ENCODE measurements at places on chromosomes 7 and 10.
A peak's percentile ranks its signal among the peaks of the same experiment; 100 is the strongest.

DNA sequence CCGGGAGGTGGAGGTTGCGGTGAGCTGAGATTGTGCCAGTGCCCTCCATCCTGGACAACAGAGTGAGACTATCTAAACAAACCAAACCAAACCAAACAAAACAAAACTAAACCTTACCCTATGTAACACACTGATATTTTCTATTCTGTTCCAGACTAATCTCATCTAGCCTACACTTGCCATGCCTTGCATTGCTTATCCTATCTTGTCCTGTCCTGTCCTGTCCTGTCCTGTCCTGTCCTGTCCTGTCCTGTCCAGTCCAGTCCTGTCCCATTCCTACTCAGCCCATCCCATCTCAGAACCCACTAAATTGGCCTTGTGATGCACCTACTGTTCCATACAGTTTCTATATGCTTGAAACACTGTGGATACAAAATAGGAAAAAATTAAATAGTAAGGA is 64.7 kb upstream of the HDAC9 start:
- DNase-seq: no peak

GRCh38 chr7:73977619-73978618 is 50.1 kb upstream of the ELN start:
- no peak for DNase-seq

DNA sequence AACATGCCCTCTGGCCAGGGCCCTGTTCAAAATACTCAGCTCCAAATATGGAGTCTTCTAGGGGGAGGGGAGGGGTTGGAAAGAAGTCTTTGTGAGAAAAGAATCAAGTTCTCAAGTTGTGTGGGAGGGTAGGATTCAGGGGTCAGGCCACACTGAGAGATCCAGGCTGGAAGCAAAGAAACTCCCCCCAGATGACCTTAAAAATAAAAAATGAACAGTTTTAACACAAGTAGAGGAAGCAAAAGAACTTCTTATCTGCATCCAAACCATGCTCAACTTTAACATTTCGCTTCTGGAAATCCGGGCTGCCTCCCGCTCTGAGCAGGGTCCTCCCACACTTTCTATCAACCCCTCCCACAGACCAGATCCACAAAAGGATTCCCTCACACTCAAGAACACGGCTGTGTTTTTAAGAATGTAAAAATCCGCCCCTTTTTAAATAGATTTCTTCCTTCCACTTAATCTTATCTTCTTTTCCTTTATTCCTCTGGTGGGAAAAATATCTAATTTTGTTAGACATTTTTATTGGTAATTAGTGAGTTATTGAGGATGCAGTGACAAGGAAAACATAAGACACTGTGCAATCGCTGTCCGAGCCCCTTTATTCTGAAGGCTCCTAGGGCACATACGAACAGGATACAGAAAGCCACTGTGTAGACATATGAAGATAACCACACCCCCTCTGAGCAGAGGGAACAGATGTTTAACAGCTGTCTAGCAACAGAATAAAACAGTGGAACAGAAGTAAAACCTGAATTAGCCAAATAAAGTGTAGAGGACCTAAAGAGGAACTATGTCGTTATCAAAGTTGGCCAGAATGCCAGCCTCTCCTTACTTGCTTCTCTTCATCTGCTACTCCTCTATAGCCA is 43.8 kb downstream of the CYTH3 start:
- peak; percentile 13 for DNase-seq

DNA sequence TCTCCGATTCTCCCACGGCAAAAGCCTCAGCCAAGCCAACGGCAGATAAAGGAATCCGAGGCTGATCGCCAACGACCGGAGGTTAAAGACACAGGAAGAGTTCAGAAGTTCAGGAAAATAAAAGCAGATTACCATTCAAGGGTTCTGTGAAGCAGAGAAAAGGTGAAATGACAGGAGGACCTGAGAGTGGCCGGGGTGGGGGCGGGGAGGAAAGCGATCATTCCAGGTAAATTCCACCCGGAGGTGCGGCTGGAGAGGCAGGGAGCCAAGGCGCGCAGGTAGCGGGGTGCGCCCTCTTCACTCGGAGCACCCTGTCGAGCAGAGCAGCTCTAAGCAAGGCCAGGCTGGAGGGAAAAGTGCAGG is 35.3 kb upstream of the SEPHS1 start:
- no peak for DNase-seq

DNA sequence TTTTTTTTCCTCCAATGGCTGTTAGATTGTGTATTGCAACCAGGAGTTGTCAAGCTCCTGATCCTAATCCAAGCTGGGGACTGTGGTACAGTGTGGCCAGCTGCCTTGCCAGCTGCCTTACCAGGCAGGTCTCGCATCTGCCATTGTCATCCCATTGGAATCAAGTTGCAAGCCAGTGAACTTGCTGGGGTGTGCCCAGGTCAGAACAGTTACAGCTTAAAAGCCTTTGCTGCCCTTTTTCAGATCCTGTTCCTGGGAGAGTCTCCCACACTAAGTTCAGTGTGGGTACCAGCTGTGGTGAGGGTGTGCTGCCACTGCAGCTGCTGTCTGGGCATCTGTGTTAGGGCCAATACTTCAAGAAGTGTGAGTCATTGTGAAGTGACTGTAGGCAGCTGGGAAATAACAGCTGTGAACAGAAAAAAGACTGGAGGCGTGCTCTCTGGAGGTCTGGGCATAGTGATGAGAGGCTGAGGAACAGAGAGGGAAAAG is 72.8 kb downstream of the CCNY start:
- no peak for DNase-seq

DNA sequence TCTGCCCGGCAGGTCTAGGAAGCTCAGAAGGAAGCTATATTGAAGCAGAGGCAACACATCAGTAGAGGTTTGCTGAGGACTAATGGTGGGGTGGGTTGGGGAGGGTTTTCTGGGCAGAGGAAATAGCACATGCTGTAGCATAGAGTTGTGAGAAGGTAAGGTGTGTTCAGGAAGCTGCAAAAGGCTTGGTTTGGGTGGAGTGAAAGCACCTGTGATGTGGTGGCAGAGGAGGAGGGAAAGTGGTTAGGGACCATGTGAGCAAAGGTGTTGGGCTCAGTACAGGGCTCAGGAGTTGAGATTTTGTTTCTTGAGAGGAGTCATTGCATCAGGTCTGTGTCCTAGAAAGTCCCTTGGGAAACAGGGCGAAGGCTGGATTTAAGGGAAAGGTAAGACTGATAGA is 294.6 kb downstream of the SORCS3 start:
- peak; percentile 32 for DNase-seq

DNA sequence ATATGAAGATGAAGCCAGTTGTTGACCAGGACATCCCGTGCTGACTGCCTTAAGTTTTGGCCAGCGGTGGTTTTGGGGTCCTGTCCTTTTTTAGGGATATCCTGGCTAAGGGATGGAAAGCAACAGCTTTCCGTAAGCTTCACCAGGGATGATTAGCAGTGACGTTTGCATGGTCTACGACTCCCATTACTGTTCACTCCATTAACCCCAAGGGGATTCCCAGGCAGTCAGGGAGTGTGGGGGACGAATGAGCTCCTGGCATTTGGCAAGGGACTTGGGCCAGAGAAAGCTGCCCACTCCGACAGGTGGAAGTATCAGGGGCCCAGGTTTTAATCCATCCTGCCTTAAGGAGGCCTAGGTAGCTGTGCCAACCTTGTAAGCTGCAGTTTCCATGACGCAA is 66.8 kb downstream of the ITGB1 start:
- DNase-seq: no peak

DNA sequence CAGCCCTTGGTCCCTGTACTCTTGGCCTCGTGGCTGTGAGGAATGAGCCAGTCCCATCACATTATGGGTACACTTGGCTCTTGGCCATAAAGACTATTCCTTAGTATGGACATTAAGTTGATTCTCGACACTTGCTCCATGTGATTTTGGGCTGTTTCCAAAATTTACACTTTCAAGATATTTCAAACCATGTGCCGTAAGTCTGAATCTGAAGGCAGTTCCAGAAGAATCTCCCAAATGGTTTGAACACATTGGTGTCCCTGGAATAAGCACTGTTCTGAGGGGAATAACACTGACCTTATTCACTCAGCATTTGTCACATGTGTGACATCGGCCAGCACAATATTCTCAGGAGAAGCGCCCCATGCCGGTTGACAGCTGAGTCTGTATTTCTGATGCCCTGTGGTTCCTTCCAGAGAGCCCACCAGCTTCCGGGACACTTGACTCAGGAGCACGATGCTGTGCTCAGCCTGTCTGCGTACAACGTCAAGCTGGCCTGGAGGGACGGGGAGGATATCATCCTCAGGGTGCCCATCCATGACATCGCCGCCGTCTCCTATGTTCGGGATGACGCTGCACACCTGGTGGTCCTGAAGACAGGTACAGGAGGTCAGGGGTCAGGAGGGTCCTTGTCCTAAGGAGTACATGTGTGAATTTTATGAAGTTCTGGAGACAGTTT is 24.6 kb downstream of the NACAD start:
- no peak for DNase-seq

DNA sequence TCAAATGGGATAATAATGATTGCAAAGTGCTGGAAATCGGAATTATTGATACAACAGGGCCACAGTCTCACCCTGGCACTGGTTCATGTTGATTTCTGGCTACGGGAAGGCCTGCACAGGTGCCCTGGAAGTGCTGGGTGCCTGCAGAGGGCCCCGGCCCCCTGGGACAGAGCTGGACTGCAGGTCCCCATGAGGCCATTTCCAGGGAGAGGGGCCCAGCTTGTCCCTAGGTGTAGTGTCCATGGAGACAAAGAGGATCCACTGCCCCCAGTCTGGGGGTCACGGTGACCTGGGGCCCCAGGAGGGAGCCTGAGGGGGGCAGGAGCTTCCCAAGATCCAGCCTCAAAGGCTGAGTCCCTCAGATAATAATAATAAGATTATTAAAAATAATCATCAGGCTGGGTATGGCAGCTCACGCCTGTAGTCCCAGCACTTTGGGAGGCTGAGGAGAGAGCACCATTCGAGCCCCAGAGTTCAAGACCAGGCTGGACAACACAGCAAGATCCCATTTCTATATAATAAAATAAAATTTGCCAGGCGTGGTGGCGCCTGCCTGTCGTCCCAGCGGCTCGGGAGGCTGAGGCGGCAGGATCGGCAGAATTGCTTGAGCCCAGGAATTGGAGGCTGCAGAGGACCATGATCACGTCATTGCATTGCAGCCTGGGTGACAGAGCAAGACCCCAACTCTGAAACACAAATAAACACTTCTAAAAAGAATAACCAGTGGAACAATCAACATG is 98.1 kb downstream of the MICALL2 start:
- DNase-seq: no peak

DNA sequence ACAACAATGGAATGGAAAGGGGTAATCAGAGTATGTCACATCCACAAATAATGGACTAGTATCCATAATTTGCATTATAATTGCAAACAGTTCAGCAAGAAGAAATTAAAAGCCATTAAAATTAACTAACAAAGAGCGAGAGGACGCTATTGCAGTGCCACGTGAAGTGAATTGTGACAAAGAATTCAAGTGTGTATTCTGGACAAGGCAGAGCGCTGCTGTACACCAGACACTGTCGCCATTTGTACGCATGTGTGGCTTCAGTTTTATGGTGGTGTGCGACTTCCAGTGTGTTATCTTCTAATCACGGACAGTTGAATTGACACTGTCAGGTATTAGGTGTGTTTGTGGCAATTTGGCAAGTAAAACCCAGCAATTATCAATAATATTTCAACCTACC is 11.3 kb downstream of the CYP3A5 start:
- no peak for DNase-seq

- no peak for DNase-seq
Measured at GRCh38 chr10:106310596-106310995, 853.9 kb downstream of the SORCS1 start.

DNA sequence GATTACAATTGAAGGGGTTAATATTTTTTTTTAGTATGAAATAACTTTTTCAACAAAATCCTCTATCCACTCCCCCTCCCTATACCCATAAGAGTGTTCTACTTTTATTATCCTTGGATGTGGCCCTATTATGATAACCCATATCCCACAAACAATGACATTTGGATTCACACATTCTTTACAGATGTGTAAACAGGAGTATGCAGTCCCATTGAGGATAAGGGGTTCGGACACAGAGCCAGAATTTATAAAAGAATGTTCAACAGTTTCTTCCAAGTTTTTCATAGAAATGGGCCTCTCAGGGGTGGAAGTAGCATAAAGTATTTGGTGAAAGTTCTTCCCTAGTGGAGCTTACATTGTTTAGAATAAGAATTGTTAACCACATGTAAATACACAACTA is 16.1 kb upstream of the PCLO start:
- no peak for DNase-seq
